Activated CD8-positive, alpha-beta memory T cell treated with anti-CD3 and anti-CD28 coated beads for 4 hours (primary cell): ENCODE measurements at places on chromosomes 3 and 15.

DNA sequence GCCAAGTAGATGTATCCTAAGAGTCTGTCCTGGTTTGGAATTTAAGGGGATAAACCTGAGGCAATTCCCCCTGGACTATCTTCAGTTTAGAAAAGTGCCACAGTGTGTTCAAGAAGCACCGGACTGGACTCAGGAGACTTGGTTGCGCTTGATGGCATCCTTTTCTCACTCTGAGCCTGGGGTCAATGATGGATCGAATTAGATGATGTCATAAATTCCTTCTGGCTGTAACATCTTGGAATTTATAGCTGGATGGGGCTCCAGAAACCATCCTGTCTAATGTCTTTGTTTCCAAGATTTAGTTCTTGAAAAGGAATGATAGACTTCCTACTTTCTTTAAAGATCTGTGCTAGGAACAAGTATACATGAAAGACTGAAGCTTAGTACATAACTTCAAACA, 280.6 kb downstream of the LPP start:
- no peak for DNase-seq

DNA sequence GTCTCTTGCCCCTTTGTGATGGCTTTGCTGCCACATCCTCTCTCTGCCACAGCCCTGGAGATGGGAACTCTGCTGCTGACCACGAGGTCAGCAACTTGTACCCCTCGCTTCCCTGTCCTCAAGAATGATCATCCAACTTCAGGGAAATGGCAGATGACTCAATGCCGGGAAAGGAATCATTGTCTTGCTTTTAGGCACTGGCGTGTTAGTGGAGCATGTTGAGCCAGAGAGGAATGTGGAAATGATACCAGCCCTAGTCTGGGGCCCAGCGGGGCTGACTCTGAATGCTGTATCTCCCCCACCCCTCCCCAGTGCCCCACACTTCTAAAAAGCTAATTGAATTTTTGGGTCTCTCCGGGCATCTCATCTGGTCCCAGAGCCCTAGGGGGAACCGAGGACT, 184.9 kb upstream of the BHLHE40 start:
- DNase-seq: no peak

DNA sequence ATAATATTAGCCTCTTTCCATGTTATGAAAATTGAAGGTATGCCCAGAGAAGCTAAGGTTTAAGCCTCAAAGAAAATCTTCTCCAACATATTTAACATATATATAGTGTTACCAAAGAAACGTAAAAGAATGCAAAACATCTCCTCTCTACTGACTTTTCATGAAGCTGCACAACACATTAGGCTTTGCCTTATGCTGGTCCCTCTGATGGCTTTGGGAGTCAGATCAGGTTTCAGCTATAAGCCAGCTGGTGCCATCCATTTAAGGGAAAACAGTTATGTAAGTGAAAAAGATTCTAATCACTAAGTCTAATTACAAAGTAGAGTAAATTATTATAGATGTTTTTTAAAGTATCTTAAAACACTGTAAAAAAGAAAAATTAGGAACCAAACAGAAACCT, 410.5 kb downstream of the LSAMP start:
- no peak for DNase-seq

DNA sequence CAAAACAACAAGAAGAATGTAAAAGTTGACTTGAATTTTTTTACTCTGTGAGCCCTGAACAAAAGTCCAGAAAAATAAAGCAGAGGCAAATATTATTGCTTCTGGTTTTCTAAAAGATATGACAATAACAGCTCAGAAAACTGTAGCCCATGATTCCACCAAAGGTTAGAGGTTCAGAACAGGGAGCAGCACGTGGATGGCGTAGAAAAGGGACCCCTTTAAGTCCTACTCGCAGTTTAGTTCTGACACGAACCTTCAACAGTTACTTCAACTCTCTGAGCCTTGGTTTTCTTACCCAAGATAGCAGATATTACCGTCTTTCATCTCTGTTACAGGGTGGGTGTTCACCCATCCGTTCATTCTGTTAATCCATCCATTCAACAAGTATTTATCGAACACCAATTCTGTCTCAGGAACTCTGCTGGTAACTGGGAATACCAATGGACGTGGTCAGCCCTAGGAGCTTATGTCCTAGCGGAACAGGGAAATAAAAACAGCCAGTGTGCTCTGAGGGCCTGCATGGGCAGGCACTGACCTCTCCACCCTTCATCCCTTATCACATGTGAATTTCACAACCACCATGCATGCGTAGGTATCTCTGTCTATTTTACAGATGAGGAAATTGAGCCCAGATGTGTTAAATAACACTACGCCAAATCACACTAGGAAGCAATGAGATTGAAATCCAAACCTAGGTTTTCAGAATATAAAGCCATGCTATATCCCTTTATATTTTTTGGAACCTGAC, 274.2 kb upstream of the ICE2 start:
- no peak for DNase-seq

GRCh38 chr3:184710870-184711492, 883 bp downstream of the MAGEF1 start:
- no peak for DNase-seq

DNA sequence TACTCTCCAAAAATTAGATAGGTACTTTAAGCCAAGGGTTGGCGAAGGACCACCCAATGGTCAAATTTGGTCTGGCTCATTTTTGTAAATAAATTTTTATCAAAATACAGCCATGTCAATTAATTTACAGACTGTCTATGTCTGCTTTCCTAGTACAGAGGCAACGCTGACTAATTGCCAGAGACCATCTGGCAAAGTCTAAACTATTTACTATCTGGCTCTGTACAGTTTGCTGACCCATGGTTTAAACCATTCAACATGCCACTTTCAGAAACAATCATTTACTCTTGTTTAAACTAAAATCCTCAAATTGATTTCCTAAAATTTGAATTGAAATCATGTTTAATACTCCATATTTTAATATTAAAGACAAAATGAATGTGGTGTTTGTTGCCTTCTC, 25.9 kb downstream of the CBLB start:
- no peak for DNase-seq

DNA sequence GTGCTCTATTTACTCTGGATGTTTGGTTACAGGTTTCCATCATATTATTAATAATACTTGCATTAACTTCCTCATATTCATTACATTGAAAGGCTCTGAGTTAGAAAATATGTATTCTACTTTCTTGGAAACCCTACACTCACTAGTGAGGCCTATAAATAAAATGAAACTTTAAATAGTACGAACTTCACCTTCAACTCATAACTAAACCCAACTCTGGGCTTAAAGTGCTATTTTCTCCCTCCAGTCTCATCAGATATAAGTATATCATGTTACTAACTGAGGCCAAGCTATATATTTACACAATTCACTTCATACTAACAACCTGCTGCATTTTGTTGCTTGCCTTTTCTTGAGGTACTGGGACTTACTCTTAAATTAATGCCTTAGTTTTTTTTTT, 306.7 kb downstream of the TIGIT start:
- no peak for DNase-seq

DNA sequence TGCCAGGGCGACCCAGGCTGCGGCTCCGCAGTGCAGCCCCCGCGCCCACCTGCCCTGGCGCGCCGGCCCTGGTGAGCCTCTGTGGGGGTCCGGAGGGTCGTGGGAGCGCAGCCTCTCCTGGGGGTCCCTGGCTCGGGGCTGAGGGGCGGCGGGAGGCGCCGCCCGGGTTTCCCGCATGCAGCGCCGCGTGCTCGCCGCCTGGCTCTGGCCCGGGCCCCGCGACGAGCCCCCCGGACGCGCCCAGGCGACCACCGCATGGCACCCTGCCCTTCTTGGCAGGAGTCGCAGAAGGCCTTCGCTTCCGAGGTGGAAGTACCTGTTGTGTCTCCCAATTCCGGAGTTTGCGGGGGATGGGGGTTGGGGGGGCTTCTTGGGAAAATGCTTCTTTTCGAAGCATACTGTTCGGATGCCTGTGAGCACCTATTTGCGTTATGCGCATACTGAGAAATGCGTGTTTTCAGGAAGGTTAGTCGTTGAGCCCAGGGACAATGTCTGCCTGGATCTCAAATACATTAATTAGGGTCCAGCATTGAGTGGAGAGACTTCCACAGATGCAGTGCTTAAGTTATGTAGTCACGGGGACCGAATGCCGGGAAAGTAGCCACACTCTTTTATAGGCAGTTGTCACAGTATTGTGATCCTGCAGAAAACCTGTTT, 1.3 kb downstream of the GABRA5 start:
- no peak for DNase-seq

GRCh38 chr15:47885920-47886319, 168.6 kb downstream of the SEMA6D start:
- DNase-seq: no peak

- DNase-seq: peak; percentile 78
Measured at GRCh38 chr15:60397772-60398445, at the start of gene ANXA2. Gene ANXA2, minus strand, starts transcription at chr15:60397986. Its CDS starts 11,911 bp downstream, at chr15:60386075.

- DNase-seq: no peak
Measured at GRCh38 chr3:125062904-125063618, 7.3 kb upstream of the HEG1 start.

GRCh38 chr3:141686466-141687291, 51.4 kb upstream of the RNF7 start:
- no peak for DNase-seq

- DNase-seq: no peak
Measured at GRCh38 chr3:72449551-72449950, 398.7 kb downstream of the SHQ1 start.

- no peak for DNase-seq
Measured at GRCh38 chr3:152097770-152098169, 171.0 kb upstream of the MBNL1 start.

DNA sequence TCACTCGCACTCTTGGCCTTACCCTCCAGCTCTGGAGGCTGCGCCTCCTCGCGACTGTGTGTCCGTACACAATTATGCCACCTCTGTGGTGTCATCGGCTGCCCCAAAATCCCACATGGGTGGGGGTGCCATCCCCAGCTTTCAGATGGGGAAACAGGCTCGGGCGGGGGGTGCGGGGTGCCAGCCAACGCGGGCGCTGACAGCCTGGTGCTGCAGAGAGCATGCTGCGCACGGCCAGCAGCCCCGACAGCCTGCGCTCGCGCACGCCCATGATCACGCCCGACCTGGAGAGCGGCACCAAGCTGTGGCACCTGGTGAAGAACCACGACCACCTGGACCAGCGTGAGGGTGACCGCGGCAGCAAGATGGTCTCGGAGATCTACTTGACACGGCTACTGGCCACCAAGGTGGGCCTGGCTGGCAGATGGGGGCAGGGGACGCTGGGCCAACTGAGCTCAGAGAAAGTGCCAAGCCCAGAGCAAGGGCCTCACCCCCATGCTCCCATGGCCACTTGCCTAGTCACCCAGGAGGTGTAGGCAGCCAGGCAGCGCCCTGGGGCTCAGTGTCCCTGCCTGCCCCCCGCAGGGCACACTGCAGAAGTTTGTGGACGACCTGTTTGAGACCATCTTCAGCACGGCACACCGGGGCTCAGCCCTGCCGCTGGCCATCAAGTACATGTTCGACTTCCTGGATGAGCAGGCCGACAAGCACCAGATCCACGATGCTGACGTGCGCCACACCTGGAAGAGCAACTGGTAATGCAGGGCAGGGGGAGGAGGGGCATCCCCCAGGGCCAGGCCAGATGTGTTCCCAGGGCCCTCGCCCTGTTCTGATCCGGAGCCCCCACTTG, 47.0 kb downstream of the PLXNA1 start:
- DNase-seq: no peak

DNA sequence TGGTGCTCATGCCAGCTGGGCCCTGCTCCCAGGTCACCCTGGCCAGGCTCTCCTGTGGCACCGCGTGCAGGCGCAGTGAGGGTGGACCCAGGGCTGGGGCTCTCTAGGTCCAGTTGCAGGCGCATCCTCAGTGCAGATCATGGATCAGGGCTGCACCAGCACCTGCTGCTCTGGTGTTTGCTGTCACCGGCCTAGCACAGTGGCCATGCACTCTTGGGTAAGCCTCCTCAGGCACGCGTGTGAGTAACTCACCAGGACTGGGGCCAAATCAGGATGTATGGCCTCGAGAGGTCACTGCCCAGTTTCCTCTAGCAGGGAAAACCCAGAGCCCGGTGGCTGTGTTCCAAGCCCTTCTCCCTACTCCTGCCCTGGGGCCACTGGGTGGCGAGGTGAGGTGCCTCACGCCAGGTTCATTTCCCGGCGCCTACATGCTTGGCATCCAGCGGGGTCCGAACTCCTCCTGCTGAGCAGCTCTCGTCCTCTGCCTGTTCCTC, 45.5 kb upstream of the SLC41A3 start:
- DNase-seq: no peak

GRCh38 chr3:58566398-58567250, 10.6 kb downstream of the FAM107A start:
- no peak for DNase-seq

- DNase-seq: no peak
Measured at GRCh38 chr3:178658694-178659325, 122.6 kb downstream of the KCNMB2 start.

DNA sequence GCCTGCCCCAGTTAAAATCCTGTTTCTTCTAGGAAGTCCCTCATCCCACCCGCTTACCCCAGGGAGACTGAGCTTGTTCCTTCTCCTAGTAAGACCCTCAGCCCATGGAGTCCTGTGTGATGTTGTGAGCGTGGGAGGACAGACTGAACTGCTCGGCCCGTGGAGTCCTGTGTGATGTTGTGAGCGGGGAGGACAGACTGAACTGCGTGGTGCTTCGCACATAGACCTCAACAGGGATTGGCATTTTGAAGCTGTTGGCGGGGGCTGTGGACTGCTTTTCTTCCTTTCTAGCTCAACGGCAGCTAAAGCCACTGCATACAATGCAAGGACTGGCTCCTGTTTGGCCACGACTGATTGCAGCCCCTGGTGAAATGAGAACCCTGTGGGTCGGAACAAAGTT, 1.6 kb upstream of the SPTBN5 start:
- no peak for DNase-seq

- no peak for DNase-seq
Measured at GRCh38 chr3:42658771-42659390, 5.4 kb downstream of the ZBTB47 start.

DNA sequence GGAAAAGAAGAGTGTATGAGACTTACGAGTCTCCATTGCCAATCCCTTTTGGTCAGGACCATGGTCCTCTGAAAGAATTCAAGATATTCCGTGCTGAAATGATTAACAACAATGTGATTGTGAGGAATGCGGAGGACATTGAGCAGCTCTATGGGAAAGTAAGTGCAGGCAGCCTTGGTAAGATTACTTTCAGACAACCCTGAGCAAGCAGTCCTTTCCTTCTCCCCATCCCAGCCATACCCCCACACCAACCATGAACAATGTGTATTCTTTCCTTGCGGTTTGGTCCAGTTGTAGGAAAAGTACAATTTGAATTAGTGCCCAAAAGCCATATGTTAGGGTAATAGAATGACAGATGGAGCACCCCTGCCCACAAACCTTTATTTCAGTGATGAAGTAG, 5.6 kb downstream of the TSEN2 start:
- no peak for DNase-seq

DNA sequence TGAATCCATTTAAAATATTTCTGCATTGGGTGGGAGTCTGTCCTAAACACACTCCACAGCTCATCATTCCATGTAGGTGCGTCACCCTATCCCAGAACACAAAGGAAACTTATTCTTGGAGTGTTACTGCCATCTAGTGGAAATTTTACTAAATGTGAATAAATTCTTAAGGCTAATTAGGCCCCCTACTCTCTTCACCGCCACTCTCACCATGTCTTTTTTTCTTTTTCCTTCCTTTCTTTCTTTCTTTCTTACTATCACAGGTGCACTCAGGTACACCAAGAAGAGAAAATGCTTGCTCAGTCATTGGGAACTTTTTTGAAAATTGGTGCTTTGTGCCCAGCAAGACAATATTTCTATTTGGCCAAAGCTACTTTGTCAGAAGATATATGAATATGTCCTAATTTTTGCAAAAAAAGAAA, 26.4 kb upstream of the ATP8B4 start:
- DNase-seq: no peak

GRCh38 chr3:71495708-71496472, 87.6 kb downstream of the FOXP1 start:
- no peak for DNase-seq

- DNase-seq: no peak
Measured at GRCh38 chr3:129561619-129562248, 18.8 kb downstream of the H1-8 start.
